ENCODE measurements at places on chromosomes 2 and 18.

DNA sequence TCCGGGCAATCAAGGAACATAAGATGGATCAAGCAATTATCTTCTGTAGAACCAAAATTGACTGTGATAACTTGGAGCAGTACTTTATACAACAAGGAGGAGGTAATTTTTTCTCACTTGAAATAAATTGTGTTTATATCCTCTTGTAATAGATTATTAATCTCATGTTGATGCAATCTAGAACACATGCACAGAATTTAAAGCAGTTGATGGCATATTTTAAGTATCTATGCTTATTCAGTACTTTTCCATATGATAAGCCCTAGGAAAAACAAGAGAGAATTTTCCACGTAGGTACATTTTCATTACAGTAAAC, 31.8 kb downstream of the DDX1 start:
- no peak for DNase-seq

- DNase-seq = no peak
These were observed 80.1 kb downstream of the MBP start for GRCh38 chr18:77052297-77052982.

DNA sequence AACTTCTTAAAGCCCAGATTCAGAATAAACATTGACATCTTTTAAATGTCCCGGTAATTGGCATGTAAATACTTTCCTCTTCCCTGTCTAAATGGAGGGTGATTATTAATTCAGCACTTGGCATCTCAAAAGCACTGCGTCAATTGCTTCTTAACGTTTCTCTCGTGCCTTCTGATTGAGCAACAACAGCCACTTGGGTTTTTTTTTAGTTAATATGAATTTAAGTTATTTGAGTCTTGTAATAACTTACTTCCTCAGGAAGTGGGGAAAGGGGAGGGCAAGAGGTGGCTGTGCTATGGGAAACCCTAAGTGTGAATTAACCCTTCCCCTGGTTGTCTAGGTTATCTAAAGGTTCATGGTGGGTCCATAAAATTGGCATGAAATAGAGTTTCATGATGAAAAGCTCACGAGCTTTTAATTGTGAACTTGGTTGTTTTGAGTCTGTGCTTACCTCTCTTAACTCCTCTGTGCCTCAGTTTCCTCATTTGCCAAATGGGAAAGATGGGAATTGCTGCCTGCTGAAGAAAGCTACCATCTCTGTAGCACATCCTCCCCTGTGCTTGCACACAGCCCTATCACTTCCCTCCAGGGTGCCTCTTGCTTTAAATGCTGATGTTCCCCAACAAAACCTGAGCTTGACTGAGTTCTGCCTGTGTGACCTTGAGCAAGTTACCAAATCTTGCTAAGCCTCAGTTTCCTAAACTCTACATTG, 126.3 kb upstream of the BCL2L11 start:
- peak; percentile 90 for DNase-seq

DNA sequence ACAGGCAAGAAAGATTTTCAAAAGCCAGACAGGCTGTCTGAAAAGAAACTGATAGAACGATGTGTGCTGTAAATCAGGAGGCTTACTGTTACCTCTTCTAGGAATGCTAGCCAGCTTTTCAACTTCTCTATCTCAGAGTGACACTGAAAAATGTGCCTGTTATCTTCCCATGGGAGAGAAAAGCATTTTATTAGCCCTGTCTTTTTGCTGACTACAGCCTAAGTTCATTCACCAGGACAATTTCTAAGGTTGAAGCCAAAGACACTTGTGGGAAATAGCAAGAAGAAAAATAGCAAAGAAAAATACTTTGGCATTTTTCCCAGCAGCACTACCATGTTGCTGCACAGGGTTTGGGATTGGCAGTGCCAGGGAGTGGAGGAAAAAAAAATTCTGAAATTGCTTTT, 34.0 kb downstream of the ABCB11 start:
- DNase-seq = no peak

GRCh38 chr2:76257802-76258201, 547.1 kb upstream of the GCFC2 start:
- no peak for DNase-seq
